ENCODE measurements at places on chromosomes 13 and 19. TPM values are rescaled to one million over a fixed set of nuclear protein-coding genes. Genes with fewer than 3 reads are reported as not detected.

GRCh38 chr19:15195371-15196334 is 5.1 kb downstream of the NOTCH3 start:
- peak; percentile 47 for DNase-seq

GRCh38 chr13:18993884-18994660 is 187.6 kb downstream of the TUBA3C start:
- no peak for DNase-seq

GRCh38 chr19:57302727-57303401 is 17.4 kb upstream of the ZNF543 start:
- DNase-seq: no peak

DNA sequence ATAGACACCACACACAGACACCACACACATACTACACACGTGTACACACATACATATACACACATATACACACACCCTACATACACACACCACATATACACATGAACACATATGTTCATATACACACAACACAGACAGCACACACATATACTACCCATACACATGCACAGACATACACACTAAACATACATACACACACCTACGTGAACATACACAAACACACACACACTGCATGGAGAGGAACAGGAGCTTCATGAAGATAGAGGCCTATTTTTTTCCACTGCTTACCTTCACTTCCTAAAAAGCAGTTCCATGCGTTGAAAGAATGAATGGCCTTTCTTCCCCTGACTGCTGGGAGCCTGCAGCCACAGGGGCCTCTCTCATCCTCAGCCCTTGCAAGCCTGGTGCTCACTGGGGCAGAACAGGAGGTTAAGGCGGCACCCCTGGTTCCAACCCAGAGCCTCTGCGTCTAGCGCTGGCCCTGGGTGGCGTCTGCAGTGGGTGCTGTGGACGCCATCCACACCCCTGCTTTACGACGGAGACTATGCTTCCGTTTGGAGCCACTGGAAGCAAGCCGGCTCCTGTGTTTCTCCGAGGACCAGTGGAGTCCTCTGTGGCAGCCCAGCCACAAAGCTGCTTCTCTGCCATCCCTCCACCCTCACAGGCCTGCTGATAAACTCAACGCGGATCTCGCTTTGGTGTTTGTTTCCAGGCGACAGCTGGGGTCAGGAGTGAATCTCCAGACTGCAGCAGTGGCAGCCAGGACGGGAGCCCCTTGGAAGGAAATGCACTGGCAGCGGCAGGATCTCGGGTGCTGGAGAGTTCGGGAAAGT is 1.9 kb upstream of the RASA3 start:
- no peak for DNase-seq

Gene SKA3
- total RNA-seq: 24.0 TPM
